ENCODE measurements at places on chromosomes 12 and 14.

GRCh38 chr12:106878804-106879203, 76.9 kb upstream of the TMEM263 start:
- DNase-seq, result no peak

DNA sequence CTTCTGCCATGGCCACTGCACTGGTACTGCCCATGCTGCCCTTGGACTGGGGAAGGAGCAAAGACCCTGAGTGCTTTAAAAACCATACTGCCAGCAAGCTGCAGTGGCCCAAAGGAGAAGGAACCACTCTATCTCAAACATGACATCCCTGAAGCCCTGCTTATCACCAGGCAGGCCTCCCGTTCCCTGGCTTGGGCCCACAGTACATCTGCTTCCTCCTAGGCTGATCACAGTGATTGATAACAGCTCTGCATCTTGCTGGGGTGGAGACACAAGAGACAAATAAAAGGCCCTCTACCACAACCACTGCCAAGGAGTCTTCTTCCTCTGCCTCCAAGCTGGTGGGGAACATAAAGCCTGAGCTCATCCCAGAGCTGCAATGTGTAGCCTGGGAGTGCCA, 567.5 kb downstream of the TRHDE start:
- no peak for DNase-seq

DNA sequence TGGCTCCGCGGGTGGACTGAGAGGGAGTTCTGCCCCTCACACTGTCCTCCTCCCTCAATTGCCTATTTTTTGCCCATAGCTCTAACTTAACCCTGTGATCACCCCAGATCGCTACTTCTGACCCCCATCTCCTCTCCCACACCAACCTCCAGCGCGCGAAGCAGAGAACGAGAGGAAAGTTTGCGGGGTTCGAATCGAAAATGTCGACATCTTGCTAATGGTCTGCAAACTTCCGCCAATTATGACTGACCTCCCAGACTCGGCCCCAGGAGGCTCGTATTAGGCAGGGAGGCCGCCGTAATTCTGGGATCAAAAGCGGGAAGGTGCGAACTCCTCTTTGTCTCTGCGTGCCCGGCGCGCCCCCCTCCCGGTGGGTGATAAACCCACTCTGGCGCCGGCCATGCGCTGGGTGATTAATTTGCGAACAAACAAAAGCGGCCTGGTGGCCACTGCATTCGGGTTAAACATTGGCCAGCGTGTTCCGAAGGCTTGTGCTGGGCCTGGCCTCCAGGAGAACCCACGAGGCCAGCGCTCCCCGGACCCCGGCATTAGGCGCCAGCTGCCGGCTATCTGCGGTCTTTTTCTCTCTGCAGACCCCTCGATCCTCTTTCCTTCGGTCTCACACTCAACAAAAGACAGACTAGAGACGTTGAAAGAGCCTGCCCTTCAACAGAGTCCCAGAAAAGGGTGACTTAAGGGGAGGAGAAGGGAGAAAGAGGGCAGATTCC, 3.0 kb upstream of the TBX3 start:
- no peak for DNase-seq

DNA sequence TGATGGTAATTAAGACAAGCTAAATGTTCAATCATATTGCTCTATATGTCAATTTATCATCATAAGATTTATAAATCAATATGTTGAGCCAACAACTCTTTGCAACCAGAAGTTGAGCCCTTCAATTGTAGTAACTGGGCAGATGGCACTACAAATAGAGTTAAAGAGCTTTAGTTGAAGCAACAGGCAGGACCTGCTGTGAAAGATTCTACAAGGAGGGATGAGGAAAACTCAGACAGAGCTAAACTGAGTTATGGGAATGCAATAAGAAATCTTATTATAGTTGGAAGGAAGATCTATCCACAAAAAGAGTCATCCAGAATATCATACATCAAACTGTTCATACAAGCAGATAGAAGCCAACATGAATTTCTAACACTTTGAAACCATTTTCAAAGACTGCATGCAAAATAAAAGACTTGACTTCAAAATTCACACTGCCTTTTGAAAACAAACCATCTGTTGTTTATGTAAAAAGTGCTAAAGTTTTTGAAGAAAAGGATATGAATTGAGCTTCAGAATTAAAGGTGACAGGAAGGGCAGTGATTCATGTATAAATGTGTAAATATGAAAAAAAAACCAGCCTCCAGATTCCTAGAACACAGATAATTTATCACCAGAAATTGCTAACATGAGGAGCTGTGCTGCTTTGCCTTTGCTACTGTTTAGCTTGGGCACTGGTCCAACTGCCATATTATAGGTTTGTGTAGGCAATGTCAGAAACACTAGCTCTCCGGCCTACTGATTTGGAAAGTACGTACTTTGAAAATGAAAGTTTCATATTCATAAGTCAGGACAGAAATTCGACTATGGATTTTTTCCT, 133.2 kb downstream of the SLC35F4 start:
- DNase-seq, result no peak

DNA sequence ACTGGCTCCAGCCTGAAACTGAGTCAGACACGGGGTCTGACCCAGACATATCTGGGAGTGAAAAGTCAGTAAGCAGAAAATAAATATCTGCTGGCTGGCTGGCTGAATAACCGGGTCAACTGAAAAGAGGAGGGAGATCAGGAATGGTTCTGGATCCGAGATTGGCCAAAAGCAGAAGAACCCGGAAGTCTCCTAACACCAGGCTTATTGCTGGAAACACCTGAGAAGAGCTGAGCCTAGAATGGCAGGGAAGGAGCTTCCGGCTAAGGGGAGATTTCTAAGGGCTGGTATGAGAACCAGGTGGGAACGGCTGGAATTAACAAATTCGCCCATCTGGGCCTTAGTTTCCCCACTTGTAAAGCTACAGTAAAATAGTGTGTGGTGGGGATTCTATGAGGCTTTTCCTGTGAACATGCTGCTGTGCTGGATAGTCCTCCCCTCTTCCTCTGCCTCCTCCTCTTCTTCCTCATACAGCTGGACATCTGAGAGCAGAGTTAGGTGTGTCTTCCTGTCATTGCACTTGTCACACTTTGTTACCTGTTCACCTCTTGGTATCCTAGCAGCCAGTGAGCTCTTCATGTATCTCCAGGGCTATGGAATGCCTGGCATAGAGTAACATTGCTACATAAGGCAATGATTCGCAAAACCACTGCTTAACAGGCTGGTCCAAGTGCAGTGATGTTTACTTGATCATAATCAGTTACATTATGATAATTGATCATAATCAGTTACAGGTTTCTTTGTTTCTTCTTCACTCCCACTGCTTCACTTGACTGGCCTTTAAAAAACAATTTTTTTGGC, 2.0 kb upstream of the SHMT2 start:
- DNase-seq, result no peak

DNA sequence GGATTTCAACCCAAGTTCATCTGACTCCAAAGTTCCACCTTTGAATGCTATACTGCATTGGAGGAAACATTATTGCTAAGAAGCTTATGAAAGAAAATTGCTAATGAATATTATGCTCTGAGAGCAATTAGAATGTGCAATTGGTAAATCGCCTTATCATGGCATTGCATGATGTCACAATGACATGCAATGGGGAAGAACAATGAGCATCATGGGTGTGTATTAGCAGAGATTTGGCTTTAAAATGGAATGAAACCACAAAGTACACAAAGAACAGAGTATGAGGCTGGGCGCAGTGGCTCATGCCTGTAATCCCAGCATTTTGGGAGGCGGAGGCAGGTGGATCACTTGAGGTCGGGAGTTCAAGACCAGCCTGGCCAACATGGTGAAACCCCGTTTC, 34.7 kb downstream of the FOS start:
- no peak for DNase-seq

GRCh38 chr12:124170760-124171159, 124.1 kb upstream of the RFLNA start:
- no peak for DNase-seq

GRCh38 chr12:6374786-6375160, 590 bp downstream of the SCNN1A start:
- no peak for DNase-seq

DNA sequence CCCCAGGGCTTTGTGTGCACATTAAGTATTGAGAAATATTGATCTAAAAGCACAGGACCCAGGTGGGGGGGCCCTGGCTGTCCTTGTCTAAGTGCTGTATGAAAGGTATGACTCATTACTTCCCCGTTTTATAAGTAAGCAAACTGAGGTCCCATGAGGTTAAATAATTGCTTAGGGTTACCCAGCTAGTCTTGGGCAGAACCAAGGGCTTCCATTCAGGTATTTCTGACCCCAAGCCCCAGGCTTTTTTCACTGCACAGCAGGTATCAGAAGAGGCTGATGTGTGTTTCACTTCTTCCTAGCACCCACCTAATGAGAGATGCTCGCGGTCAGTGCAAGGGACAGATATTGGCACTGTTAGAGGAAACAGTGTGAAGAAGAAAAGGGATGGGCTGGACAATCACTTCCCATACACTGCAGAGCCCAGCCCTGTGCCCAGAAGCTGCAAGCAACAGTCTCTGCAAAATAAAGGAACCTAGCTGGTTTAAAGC, 4.7 kb upstream of the TC2N start:
- DNase-seq, result no peak

DNA sequence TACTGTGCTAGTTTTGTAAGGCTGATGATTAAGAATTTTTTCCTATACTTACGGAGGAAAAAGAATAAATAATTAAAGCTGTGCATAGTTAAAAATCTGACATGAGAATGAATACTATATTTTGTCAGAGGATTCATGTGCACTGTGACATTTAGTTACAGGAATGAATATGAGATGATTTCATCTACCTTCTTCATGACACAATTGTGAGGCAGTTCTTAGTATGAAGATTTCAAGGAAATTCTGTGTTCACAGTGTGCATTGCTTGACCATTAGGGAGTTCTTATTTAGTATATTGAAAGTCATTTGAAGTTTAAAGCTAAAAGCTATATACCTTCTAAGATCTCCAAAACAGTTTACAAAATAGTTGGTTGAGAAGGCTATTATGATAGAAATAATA, 70.1 kb downstream of the ATF7IP start:
- DNase-seq, result no peak

DNA sequence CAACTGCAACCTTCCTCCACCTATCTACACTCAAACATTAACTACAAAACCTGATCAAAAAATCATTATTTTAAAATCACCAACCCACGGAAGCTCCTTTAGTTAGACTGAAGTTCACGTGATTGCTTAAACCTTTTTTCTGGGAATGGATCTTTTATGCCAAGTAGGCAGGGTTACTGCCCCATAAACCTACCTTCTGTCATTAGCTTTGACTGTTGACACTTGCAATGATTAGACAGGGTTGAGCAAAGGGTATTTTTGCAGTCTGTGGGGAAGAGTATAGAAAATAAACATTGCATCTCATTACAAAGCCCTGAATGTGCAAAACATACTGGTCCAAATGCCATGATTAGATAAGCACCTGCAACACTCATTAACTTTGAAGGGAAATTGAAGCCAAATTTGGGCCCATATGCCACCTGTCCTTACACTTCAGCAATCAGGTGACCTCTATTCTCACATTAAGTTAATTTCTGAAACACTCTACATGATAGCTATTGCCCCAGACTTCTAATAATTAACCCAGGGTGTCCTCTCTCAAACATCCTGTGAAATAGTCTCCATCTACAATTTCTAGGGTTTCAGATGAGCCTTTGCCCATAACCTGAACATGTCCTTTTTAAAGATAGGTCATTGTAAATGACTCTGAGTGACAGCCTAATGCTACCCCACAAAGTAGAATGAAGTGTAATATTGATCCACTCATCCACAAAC, 156.0 kb upstream of the PLEKHG7 start:
- no peak for DNase-seq

DNA sequence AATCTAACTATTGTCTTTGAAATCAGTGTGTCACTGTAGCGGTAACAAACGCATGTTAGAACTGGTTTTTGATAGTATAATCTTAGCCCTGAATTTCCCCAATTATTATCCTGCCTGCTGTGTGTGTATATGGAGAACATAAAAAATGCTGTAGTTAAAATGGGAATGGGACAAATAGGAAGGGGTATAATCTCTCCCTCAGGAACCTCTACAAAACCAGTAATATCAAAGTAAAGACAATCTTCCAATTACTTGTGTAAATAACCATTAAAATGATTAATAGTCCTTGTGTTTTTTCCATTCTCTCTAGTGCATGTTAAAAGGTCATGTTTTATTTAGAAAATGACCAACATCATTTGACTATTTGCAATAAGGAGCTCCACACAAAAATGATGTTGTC, 200.1 kb upstream of the TMTC1 start:
- DNase-seq, result no peak

DNA sequence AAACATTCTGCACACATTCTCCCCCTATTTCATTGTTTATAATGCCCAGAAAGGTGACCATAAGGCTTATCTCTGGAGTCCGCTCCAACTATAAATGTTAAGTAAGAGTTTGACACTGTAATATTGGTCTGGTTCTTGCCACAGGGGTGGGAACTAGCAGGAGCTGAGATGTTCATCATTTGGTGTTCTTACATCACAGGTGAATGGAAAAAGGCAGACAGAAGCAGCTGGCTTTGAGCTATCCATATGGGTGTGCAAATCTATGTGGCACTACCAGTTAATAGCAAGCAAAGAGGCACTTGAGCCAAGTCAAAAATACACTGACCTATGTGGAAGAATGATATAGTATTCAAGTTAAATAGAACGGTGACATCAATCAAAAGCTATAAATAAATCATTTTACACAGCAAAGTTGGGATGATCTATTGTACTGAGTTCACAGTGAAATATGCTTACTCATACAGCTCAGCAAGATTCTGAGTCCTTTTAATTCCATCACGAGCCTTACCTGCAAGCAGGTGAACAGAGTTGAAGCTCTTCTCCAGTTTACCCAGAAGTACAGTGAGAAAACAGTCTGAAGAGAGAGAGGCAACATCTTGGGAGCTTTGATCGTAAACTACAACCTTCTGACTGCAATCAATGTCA, 43.2 kb downstream of the DUSP16 start:
- no peak for DNase-seq

GRCh38 chr14:81390696-81391095, 9.4 kb downstream of the STON2 start:
- DNase-seq, result no peak

- DNase-seq, result no peak
Observed at GRCh38 chr12:55633151-55633550, 3.5 kb upstream of the OR10P1 start.

GRCh38 chr12:114477989-114478395, 72.0 kb upstream of the TBX5 start:
- DNase-seq, result no peak

DNA sequence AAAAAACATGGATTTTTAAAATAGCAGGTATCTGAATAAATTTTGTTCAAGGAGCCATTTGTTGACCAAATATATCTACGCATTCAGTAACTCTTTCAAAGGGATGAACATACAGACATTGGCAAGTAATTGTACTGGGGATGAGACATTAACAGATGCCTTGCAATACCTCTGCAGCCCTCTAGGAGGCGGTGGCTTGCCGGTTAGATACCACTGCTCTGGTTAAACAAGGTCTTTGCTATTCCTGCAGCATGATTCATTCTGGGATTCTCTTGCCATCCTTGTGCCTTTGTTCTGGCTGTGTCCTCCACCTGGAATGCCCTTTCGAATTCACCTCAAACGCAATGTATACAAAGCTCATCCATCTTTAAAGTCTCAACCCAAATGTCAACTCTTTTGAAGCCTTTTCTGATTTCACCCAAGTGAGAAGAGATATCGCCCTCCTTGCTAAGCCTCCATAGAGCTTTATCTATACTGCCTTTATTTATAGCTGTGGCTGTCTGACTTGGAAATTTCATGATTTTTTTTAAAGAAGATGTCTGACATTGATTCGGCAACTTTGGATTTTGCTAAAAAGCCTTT, 131.0 kb upstream of the SRRM4 start:
- DNase-seq, result no peak

Data from stimulated activated CD4-positive, alpha-beta T cell treated with anti-CD3 and anti-CD28 coated beads, Interleukin-15, amount 100 ng/mL, for 1 hour (primary cell).